CD4-positive, alpha-beta memory T cell (primary cell): ENCODE measurements at places on chromosomes 13 and 19. TPM values are rescaled to one million over a fixed set of nuclear protein-coding genes. Genes with fewer than 3 reads are reported as not detected.
A peak's percentile ranks its signal among the peaks of the same experiment; 100 is the strongest.

- DNase-seq, result no peak
- no peaks in the 10 kb centered on the region for H3K36me3 ChIP-seq
- no peaks in the 10 kb centered on the region for H3K27me3 ChIP-seq
- no peaks in the 10 kb centered on the region for H3K4me1 ChIP-seq
These were observed 208.0 kb downstream of the SPRY2 start for GRCh38 chr13:80132741-80133601.

DNA sequence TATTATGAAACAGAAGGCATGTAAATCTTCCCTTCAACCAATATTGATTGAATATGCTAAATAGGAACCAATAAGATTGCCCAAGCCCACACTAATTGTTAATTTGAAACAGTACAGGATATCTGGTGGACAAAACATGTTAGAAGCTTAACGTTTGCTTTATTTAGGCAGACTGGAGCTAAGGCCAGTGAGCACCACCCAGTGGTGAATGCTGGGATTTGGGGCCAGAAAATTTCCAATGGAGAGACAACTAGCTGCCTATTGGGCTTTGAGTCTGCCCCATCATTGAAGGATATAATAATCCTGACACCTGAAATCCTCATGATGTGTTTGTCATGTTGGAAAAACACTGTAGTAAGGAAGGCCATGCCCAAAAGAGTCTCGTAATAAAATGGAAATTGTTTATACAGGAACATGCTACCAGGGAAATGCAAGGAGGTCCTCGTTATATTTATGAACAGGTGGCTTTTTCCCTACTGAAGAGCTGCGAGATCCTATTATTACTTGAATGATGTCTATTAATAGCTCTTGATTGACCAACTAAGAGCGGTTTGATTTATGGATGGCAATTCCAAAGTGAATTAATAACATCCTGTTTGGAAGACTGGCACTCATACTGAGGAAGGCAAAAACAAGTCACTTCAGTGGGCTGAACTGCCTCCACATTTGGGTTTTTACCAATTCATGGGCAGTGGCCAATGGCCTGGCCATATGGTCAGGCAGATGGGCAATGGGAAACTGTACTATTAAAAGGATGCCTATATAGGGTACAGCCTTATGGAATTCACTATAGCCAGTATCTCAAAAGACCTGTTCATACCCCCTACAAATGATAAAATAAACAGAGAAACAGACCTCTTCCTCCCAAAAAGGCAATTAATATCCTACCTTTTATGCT, 8.7 kb downstream of the SIGLECL1 start:
- H3K27ac ChIP-seq, result no peak overlapping the region
- H3K36me3 ChIP-seq, result no peaks in the 10 kb centered on the region
- H3K4me3 ChIP-seq, result no peak overlapping the region
- DNase-seq, result peak; percentile 8
- no peaks in the 10 kb centered on the region for H3K27me3 ChIP-seq

GRCh38 chr13:21948769-21949474, 278.0 kb downstream of the FGF9 start:
- no peak overlapping the region for H3K4me3 ChIP-seq
- no peak for DNase-seq
- H3K4me1 ChIP-seq, result no peaks in the 10 kb centered on the region
- H3K36me3 ChIP-seq, result no peaks in the 10 kb centered on the region
- no peaks in the 10 kb centered on the region for H3K27me3 ChIP-seq

DNA sequence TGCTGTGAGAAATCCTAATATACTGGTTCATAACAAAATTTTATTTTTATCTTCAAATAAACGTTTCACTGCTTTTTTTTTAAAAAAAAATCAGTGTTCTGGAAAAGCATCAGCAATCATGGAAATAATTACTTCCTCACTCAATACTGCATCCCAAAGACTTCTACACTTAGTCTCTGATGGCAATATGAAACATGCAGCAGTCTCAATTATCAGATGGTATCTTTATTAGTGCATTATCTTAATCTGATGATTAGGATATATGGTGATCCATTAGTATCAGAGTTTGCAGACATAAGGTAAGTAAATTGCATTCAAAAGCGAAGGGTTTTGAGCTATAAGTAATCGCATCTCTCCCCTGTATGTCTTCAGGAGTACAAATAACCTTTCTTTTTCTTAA, 218.3 kb upstream of the EDNRB start:
- H3K4me3 ChIP-seq, result no peak overlapping the region
- H3K27ac ChIP-seq, result no peak overlapping the region
- DNase-seq, result no peak
- H3K27me3 ChIP-seq, result no peaks in the 10 kb centered on the region

- H3K4me3 ChIP-seq, result no peak overlapping the region
- no peaks in the 10 kb centered on the region for H3K27me3 ChIP-seq
- no peaks in the 10 kb centered on the region for H3K36me3 ChIP-seq
- no peaks in the 10 kb centered on the region for H3K4me1 ChIP-seq
These were observed 15.7 kb downstream of the CAB39L start for GRCh38 chr13:49428041-49428763.

- no peaks in the 10 kb centered on the region for H3K27me3 ChIP-seq
- H3K4me3 ChIP-seq, result no peak overlapping the region
- H3K4me1 ChIP-seq, result peaks cover 34% of the 10 kb centered on the region
- no peak for DNase-seq
These were observed 2.8 kb downstream of the ARID3A start for GRCh38 chr19:928471-929202.

DNA sequence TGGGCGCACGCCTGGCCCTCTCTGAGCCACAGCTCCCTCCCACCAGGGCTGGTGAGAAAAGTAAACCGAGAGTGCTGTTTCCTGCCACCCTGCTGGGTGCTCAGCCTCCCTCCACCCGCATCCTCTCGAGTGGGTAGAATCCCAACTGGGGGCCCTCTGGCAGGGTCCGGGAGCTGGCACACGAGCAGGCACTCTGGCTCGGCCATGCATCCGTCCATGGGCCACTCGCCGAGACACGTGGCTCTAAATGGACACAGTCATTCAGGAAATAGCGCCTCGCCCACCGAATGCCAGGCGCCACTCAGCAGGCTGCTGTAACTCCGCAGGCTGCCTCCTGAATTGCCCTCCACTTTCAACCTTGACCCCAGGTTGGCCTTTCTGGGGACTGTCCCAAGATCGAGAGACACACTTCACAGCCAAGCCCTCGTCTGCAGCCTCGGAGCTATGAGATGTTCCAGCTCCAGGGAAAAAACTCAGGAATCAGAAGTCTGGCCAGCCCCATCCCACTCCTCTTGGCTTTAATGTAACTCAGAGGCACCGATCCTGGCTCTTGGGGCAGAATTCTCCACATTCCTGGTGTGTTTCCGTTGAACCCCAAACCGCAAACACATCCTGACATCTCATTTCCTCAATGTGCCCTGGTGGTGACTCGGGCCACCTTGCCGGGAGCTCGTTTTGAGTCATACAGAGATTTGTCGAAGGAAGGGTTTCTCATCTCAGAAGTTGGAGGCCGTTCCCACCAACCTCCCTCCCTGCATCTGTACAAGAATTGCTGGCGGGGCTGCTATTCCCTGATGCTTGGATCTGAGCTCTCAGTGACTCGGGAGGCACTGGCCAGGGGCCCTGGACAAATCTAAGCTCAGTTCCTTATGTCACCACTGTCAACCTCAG, 14.1 kb downstream of the KLF2 start:
- H3K36me3 ChIP-seq, result no peaks in the 10 kb centered on the region
- peak; percentile 73 for DNase-seq
- no peaks in the 10 kb centered on the region for H3K27me3 ChIP-seq
- peaks cover 70% of the 10 kb centered on the region for H3K4me1 ChIP-seq
- peak overlapping the region; percentile 66 for H3K27ac ChIP-seq

DNA sequence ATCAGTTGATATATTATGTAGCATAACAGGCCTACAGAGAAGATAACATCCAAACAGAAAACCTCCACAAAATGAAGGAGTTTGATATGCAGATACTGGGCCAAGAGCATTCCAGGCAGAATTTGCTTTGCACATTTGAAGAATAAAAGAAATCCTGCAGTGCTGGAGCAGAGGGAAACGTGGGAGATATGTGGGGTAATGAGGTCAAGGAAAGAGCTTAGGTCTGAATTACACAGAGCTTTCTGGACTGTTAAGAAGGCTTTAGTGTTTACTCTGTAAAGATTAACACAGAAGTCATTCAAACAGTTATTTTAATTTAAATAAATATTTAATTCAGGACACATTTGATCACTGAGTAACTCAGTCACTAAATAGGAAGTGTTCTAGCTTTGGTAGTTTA, 692.7 kb downstream of the PCDH9 start:
- DNase-seq, result no peak
- no peak overlapping the region for H3K4me3 ChIP-seq

GRCh38 chr13:66301482-66301881, 928.7 kb downstream of the PCDH9 start:
- H3K36me3 ChIP-seq, result no peaks in the 10 kb centered on the region
- H3K27me3 ChIP-seq, result no peaks in the 10 kb centered on the region
- DNase-seq, result no peak
- no peak overlapping the region for H3K4me3 ChIP-seq

The SYMPK gene
- 98.2 TPM for total RNA-seq

The ZNF613 gene
- 8.9 TPM for total RNA-seq

The GPC6 gene
- not detected for total RNA-seq

The GPR12 gene
- not detected for total RNA-seq
